ENCODE measurements at places on chromosomes 12 and 14. TPM values are rescaled to one million over a fixed set of nuclear protein-coding genes. Genes with fewer than 3 reads are reported as not detected.

SMCO2 gene
- total RNA-seq: not detected

- no peak for DNase-seq
Measured at GRCh38 chr12:83102499-83102898, 415.8 kb downstream of the TMTC2 start.

GRCh38 chr12:54612225-54612750 is 22.4 kb downstream of the LACRT start:
- DNase-seq: no peak

DNA sequence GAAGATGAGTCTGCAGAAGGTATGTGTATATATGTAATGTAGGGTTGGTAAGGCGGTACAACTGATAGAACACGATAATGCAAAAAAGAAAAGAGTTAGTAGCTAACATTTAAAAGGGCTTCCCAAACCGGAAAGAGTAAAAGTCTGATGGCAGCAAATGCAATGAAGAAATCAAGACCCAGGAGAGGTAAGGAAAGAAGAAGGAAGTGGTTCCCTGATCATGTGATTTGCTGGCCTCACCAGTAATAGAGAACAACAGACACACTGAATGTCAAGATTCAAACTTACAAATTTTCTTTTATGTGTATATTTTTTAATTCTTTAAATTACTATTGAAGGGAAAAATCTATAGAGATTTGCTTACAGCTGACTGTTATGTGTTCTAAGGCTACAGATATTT is 18.4 kb downstream of the ZFC3H1 start:
- DNase-seq: no peak

DNA sequence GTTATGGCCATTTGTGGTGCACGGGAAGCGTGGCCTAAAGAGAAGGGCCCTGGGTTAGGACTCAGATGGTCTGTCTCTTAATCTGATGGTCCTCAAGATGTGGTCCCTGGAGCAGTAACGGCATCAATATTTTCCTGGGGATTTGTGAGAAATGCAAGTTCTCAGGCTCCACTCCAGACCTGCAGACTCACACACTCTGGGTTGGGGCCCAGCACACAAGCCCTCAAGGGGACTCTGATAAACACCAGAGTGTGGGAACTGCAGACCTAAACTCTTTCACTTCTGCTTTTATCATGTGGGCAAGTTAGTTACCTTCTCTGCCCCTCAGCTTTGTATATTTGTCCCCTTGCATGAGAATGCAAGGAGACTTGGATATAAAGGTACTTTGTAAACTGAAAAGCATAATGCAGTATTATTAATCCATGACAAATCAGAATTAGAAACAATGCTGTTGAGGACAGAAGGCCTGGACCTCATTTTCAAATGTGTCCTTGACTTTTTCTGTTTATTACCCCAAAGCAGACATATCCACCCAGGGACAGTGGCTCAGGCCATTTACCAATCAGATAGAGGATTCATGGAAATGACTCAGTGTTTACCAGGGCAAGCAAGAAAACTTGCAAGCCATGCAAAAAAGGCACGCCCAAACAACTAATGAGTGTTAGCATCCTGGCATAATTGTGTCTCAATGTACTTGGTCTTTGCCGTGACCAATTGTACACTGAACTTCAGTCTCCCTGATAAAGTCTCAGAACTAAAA is 157.0 kb downstream of the ASCL1 start:
- no peak for DNase-seq

DNA sequence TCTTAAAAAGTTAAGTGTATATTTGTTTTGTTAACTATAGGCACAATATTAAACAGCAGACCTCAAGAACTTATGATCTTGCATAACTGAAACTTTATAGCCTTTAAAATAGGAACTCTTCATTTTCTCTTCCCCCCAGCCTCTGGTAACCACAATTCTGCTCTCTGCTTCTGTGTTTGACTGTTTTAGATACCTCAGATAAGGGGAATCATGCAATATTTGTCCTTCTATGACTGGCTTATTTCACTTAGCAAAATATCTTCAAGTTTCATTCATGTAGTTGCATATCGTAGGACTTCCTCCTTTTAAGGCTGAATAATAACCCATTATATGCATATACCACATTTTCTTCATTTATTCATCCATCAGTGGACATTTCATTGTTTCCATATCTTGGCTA is 131.3 kb downstream of the PTPRO start:
- no peak for DNase-seq

KCNA5 gene
- not detected for total RNA-seq

DNA sequence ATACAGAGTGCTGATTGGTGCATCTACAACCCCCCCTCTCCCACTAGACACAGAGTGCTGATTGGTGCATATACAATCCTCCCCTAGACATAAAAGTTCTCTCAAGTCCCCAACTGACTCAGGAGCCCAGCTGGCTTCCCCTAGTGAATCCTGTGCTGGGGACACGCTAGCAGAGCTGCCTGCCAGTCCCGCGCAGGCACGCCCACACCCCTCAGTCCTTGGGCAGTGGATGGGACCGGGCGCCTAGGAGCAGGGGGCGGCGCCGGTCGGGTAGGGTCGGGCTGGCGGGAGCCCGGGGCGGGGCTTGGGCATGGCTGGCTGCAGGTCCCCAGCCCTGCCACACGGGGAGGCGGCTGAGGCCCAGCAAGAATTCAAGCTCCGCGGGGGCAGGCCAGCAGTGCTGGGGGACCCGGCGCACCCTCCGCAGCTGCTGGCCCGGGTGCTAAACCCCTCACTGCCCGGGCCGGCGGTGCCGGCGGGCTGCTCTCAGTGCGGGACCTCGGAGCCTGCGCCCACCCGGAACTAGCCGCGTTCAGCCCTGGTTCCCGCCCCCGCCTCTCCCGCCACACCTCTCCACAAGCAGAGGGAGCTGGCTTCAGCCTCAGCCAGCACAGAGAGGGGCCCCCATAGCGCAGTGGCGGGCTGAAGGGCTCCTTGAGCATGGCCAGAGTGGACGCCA is 64.3 kb upstream of the DDHD1 start:
- peak; percentile 55 for DNase-seq

DNA sequence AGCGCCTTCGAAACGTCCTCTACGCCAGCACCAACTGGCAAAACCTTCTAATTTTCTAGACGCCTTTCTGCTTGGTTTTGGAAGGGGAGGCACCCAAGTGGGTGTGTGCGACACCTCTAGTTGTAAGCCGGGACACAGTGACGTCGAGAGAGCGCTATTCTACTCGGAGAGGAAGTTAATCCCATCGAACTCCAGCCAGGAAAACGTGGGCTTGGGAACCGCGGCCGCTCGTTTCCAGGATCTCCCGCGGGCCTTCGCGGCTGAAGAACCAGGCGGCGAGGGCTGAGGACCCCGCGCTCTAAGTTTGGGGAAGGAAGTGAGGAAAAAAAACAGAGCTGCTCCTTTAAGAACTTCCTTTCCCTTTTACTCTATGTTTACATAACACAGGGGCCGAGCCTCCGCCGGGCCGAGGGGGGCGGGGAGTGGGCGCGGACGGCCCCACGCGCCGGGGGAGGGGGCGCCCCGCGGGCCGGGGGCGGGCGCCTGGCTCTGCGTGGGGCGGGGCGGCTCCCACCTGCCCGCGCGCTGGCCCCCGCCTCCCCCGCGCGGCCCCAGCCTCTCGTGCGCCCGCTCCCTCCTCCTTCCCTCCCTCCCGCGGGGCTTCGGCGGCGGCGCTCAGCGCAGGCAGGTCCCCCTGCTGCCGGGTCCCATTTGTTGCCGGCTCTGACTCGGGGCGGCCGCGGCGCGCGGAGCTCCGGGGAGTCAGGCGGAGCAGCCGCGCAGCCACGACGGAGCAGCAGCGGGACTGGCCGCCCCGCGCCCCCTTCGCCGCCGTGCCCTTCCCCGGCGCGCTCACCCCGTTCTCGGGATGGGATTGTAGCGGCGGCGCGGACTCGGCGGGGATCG is at the start of gene PELI2:
TSS of gene PELI2 (plus strand) at position 647 of the 846 bp plus-strand sequence. CDS start 250 bp downstream, outside the sequence.
- peak; percentile 70 for DNase-seq

MDP1 gene
- total RNA-seq: 16.2 TPM

DNA sequence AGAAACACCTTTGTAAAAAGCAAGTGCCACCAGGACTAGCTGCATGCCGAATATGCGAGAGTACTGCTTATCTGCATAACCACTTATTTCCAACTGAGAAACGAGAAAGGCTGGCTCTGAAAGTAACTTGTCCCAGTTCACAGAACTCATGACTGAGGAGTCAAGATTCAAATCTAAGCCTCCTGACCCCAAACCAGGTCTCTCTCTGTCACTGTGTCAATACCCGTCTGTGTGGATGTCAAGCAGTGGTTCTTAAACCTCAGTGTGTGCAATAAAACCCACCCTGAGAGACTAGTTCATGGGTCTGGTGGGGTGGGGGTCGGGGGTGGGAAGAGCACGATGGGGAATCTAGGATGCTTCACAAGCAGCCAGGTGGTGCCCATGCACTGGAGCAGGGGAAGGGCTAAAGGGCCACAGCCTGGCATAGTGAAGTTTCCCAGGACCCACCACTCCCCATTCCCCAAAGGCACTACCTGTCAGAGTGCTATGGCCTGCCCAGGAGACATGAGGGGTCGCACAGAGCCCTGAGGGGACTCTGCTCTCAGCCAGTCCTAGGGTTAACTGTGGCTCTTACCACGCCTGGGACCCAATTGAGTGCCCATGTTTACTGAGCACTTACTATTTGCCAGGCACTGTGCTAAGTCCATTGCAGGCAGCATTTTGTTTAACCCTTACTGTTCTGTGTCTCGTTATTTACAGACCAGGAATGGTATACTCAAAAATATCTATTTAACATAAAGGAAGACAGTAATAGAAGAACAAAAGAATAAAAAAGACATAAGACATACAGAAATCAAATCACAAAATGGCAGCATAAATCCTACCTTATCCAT is 33.4 kb upstream of the PNMA1 start:
- DNase-seq: no peak

CCDC60 gene
- total RNA-seq: not detected

SAMD15 gene
- total RNA-seq: 1.0 TPM

FOXG1 gene
- total RNA-seq: not detected

- no peak for DNase-seq
Measured at GRCh38 chr12:98754095-98754494, 109.0 kb downstream of the APAF1 start.

TOMM20L gene
- total RNA-seq: not detected

- DNase-seq: no peak
Measured at GRCh38 chr12:21239866-21240265, 94.9 kb downstream of the SLCO1A2 start.

C12orf57 gene
- 297 TPM for total RNA-seq

ADAM21 gene
- total RNA-seq: 0.09 TPM

CPNE6 gene
- total RNA-seq: not detected

DNA sequence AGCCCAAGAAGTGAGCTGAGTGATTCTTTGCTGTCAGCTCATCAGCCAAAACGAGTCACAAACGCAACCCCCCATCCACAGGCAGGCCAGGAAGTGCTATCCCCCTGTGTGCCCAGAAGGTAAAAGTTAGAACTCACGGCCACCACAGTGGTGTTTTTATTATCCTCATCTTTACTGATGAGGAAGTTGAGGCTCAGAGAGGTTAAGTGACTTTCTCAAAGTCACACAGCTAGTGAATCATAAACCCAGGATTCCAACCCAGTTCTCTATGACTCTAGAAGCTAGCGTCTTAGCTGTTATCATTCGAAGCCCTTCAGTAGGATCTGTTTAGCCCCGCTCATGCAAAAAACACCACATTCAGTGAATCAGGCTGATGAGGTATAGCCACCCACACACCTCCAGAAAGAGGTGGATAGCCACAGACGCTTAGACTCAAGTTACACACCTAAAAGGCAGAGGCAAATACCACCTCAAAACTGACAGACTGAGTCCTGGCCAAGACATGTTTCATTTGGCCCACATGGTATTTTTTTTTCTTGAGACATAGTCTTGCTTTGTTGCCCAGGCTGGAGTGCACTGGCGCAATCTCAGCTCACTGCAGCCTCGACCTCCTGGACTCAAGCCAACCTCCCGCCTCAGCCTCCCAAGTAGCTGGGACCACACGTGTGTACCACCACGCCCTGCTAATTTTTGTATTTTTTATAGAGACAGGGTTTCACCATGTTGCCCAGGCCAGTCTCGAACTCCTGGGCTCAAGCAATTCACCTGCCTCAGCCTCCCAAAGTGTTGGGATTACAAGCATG is 100.7 kb downstream of the SCARB1 start:
- DNase-seq: no peak

GPR135 gene
- 0.73 TPM for total RNA-seq

DNA sequence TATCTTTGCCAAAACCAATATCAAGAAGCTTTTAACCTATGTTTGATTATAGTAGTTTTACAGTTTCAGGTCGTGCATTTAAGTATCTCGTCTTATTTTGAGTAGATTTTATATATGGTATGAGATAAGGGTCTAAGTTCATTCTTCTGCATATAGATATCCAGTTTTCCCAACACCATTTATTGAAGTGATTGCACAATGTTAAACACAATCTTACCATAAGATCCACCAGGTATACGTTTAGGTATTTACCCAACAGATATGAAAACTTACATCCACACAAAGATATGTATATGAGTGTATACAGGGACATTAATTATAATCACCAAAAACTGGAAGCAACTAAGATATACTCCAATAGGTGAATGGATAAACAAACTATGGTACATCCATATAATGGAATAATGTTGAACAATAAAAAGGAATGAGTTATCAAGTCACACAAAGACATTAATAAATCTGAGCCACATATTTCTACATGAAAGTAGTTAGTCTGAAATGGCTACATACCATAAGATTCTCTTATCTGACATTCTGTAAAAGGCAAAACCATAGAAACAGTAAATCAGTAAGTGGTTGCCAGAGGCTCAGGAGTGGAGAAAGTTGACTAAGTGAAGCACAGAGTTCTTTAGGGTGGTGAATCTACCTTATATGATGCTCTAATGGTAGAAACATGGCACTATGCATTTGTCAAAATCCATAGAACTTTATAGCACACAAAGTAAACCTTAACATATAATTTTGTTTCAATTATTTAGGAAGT is 222.6 kb downstream of the NUAK1 start:
- DNase-seq: no peak

GRCh38 chr12:118061873-118062843 is 1.2 kb upstream of the WSB2 start:
- no peak for DNase-seq

DNA sequence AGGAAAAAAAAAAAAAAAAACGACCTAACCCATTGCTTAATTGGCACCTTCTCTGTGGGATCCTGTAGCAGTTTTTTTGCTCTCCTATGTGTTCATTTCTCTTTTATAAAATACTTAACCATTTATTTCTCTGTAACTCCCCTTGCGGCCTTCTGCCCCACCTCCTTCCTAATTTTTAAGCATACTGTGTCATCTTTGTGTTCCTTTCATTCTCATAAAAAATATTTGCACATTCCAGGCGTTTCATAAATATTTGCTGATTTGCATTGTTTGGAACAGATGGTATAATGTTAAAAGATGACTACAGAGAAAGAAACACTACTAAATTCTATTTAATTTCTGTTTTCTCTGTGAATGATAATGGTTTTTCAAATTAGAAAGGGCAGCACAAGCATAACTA is 77.9 kb downstream of the NPAS3 start:
- no peak for DNase-seq

KLRK1 gene
- 161 TPM for total RNA-seq

- no peak for DNase-seq
Measured at GRCh38 chr12:122825773-122826724, 9.2 kb upstream of the HIP1R start.

KRT73 gene
- 0.13 TPM for total RNA-seq

PTCSC3 gene
- not detected for total RNA-seq

Data from CD8-positive, alpha-beta memory T cell (primary cell).